ENCODE measurements at places on chromosomes 2 and 18.

DNA sequence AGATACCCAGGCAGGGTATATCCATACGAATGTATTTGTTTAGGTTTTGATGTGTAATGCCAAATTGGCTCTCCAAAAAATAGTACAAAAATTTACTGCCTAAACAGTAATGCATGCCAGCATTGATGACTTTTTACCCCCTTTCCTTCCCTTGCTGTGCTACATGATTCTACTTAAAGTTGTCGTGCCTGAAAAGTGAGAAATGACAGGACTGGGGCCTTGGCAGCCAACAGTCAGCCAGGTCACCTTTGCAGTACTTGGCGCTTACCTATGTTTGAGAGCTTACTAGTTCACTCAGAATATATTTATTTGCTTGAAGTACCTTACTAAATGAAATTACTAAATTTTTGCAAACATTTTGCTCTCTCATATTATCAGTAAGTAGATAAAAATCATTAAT is 1329.1 kb downstream of the DPP10 start:
- DNase-seq, result no peak

- no peak for DNase-seq
Measured at GRCh38 chr18:38367473-38367872, 801.9 kb upstream of the CELF4 start.

GRCh38 chr18:42030586-42031182 is 75.7 kb downstream of the PIK3C3 start:
- no peak for DNase-seq

- DNase-seq, result no peak
Measured at GRCh38 chr2:98803405-98804264, 72.7 kb upstream of the MGAT4A start.

DNA sequence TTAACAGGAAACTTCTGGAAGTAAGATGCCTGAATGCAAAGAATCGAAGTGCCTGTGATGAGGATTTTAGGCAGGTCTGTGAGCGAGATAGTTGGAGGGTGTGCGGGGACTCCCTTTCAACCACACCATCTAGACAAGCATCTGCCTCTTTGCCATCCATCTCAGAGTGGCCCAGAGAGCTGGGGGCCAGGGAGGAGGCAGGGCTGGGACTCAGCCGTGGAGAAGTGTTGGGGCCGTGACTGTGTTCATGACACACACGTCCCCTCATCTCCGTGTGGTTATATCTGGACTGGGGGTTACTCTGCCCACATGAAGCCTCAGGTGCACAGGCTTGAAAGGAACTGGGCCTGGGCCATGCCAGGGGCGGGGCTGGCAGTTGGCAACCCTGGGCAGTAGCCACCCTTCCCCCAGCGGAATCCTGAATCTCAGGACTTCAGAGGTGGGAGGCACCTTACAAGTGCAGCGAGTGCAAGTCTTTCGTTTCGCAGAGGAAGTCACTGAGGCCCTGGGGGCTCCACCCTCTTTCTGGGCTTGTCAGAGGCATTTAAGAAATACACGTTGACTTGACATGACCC is 112.5 kb downstream of the SLC4A3 start:
- no peak for DNase-seq

- DNase-seq, result peak; percentile 49
Measured at GRCh38 chr2:64675860-64676259, 22.1 kb upstream of the SERTAD2 start.

GRCh38 chr2:84077496-84077895 is 381.6 kb downstream of the SUCLG1 start:
- DNase-seq, result no peak

GRCh38 chr18:24317370-24317769 is 80.3 kb downstream of the OSBPL1A start:
- no peak for DNase-seq

DNA sequence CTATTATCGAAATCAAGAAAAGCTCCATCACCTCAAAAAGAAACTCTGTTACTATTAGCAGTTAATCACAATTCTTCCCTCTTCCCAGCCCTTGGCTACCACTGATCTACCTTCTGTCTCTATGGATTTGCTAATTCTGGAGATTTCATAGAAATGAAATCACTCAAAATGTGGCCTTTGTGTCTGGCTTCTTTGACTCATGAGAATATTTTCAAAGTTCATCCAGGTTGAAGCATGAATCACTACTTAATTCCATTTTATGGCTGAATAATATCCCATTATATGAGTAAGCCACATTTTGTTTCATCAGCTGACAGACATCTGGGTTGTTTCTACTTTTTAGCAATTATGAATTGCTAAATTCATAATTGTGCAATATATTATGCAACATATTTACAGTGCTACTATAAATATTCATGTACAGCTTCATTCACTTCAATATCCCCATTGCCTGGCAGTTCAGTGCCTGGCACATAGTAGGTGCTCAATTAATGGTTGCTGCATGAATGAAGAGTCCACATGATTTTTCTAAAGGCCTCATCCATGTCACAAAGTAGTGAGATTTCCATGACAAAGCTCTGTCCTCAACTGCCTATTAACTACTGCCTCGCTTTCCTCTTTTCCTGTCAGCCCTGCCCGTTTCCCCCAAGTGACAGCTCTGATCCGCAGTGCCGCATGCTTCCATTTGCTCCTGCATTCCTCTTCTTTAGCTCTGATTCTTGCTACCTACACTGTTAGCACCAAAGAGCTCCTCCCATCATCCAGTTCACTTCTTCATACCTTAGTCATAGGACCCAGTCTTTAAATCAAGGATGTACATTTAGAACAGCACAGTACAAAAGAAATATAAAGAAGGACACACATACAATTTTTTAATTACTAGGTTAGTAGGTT is 32.8 kb downstream of the CCDC93 start:
- no peak for DNase-seq

GRCh38 chr2:172348555-172349288 is 78.7 kb upstream of the ITGA6 start:
- no peak for DNase-seq

- no peak for DNase-seq
Measured at GRCh38 chr2:85120363-85120762, 12.8 kb upstream of the TCF7L1 start.

- no peak for DNase-seq
Measured at GRCh38 chr18:76453932-76454331, 41.1 kb downstream of the ZNF516 start.

DNA sequence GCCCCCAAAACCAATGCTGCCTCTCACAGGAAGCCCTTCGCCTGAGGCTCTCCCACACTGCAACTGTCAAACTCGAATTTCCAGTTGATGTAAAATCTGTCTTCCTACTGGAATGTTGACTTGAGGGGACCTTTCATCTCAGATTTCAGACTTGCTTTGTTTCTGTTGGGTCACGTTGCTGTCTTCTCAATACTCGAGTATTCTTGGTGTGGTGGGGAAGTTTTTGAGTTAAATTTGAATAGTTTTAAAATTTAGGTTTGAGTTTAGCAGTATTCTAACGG is 50.8 kb downstream of the AGAP1 start:
- DNase-seq, result no peak

DNA sequence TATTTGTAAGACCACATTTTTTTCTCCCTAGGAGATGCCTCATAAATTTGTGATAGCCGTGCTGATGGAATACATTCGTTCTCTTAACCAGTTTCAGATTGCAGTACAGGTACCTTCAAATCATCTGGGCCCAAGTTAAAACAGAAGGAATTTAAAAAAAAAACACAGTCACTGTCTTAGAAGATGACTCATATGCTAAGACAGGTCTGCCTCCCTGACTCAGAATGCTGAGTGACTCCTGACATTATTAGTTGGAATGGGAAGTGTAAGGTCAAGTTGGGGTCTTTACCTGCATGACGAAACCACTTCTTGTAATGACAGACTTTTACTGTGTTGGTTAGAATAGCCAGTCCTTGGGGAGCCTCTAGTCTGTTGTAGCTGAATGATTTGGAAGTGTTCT is 26.3 kb downstream of the RMC1 start:
- no peak for DNase-seq

- no peak for DNase-seq
Measured at GRCh38 chr2:88841224-88841929, 149.9 kb downstream of the RPIA start.

DNA sequence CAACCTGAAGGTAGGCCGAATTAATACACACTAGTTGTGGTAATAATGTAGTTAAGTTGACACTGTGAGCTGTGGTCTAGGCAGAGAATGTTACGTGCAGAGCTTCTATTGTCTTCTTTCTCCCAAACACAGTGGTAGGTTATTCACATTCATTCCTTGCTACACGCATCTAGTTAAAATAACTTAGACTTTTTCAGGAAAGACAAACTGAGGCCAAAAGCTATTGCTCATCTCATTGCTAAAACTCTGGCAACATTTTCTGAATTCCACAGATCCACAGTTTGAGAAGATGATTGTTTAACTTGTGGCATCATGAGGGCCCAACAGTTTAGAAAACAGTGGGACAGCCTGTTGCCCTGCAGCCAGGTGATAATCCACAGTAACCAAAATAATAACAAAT is 850.4 kb upstream of the FSHR start:
- no peak for DNase-seq

DNA sequence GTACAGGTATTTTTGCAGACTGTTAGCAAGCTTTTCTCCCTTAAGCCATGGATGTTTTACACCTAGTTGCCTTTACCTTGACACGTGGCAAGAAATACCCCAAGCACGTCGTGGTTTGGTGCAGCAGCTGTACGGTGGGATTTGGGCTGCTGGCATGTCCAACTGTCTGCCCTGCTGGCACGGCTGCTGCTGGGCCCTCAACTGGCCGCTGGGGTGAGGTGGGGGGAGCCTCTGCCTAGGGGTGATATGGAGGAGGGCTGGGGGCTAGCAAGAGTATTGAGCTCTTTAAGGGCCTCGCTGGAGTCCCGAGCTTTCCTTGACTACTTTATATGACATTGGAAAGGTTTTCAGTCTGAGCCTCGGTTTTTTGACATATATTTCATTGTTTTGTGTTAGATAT is 41.6 kb downstream of the LPIN1 start:
- no peak for DNase-seq

- DNase-seq, result no peak
Measured at GRCh38 chr2:28980368-28981015, 606 bp upstream of the TOGARAM2 start.

DNA sequence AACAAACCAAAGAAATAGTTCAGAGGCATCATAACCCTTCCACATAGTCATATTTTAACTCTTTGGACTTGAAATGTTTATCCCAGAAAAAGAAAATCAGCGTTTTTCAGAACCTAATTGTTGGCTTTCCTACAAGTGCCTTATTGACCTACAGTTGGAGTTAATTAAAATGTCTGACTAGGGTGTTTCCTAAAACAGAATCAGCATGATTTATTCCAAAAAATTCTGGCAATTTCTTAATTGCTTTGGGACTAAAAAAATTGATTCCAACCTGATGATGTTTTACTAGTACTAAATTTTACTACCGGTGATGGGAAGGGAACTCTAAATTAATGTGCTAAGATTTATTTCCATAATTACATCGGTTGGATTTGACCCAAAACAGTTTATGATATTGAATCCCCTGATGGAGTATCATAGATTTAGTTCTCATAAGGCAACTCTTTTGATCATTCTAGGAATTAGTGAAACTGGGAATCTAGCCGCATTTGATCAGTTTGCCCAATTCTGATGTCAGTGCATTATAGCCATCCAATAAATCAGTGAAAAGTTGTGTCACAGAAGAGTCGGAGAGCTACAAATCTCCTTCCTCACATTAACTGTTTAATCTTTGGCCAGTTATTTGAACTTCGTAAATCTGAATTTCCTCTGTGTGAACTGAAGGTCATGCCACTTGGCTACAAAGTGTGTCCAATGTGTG is 134.3 kb upstream of the DSEL start:
- DNase-seq, result no peak

DNA sequence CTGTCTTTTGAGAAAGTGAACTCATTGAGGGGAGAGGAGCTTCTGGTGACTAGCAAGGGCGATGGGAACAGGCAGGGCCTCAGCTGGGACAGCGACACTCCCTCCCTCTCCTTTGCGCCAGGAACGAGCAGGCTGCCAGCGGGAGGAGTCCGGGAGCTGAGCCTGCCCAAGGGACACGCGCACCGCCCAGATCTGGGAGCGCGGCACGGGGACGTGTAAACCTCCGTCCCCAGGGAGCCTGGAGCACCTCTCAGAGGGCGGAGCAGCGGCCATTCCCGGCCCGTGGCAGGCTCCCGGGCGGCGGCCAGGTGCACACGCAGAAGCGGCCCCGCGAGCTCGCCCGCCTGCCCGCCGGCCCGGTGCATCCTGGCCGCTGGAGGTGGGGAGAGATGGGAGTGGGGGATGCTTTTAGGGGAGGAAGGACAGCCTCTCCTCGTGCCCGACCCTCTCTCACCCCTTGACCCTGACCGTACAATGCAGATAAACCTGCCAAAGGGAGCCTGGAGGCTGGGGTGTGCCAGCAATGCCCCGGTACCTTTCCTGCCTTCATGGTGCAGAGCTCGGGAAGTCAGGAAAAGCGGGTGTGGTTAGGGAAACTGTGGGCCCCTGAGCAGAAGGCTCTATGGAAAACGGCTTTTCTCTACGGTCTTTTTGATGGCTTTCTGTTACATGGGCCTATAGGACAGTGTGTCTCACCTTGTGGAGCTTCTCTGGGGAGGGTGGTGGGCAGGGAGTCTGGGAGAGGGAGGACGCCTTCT is 2.2 kb downstream of the AQP4 start:
- DNase-seq, result no peak

DNA sequence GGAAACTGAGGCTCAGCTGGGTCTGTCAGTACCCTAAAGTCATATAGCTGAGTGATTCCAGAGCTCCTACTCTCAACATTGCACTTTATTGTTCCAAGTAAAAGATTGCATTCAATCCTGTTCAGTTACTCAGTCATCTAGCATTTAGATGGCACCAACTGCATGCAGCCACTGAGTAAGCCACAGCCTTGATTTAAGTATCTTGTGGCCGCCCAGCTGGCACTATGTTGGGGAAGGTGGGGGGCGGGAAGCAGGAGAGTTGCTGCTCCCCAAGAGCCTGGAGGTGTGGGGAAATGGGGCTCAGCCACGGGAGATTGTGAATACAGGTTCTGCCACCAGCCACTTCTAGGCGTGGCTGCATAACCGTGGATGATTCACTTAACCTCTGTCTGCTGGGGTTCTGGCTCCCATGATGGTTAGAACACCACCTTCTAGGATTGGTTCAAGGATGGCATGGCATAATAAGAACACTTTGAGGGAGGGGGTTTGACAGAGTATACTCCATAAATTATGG is 17.1 kb downstream of the ZFP36L2 start:
- no peak for DNase-seq

- DNase-seq, result no peak
Measured at GRCh38 chr18:74476140-74476539, 19.0 kb upstream of the DIPK1C start.

GRCh38 chr2:16861111-16861510 is 195.5 kb upstream of the CYRIA start:
- no peak for DNase-seq

GRCh38 chr2:233976087-233976486 is 58.9 kb downstream of the TRPM8 start:
- DNase-seq, result no peak

GRCh38 chr2:100321866-100322820 is at the start of gene LONRF2:
Gene LONRF2, minus strand, starts transcription at chr2:100322501. Its CDS starts 408 bp downstream, at chr2:100322093.
- no peak for DNase-seq

GRCh38 chr2:146979746-146980145 is 865.1 kb upstream of the ACVR2A start:
- no peak for DNase-seq

- DNase-seq, result no peak
Measured at GRCh38 chr2:67656875-67657274, 259.7 kb downstream of the ETAA1 start.

GRCh38 chr2:231413921-231414476 is 18.5 kb downstream of the B3GNT7 start:
- no peak for DNase-seq

- DNase-seq, result no peak
Measured at GRCh38 chr18:59911600-59911999, 11.8 kb downstream of the PMAIP1 start.

GRCh38 chr18:22683196-22683676 is 249.9 kb upstream of the RBBP8 start:
- DNase-seq, result no peak
